Temporal lobe (tissue), 4 donors: ENCODE measurements at places on chromosomes 2 and 18. TPM values are rescaled to one million over a fixed set of nuclear protein-coding genes. Genes with fewer than 3 reads are reported as not detected.

GYPC gene
- total RNA-seq: 6.9 TPM

PDCD1 gene
- not detected for total RNA-seq

CPLX4 gene
- total RNA-seq: under 0.01 TPM

LIMS3 gene
- 1.2 TPM for total RNA-seq

ADAM23 gene
- 22.9 TPM for total RNA-seq

TNP1 gene
- not detected for total RNA-seq

PAX3 gene
- 0.49 TPM for total RNA-seq

PGAP1 gene
- 110 TPM for total RNA-seq

SERPINB10 gene
- total RNA-seq: not detected

REG1A gene
- not detected for total RNA-seq

SATB2 gene
- total RNA-seq: 310 TPM

AGXT gene
- not detected for total RNA-seq

AKAIN1 gene
- total RNA-seq: 2.5 TPM

CD8B2 gene
- total RNA-seq: under 0.01 TPM

MEP1B gene
- under 0.01 TPM for total RNA-seq

CNGA3 gene
- 2.5 TPM for total RNA-seq

SLC5A7 gene
- total RNA-seq: 2.5 TPM

NEU2 gene
- not detected for total RNA-seq

ANKRD36B gene
- 197 TPM for total RNA-seq

TUBA4B gene
- not detected for total RNA-seq

B3GNT7 gene
- 0.98 TPM for total RNA-seq

EML6 gene
- total RNA-seq: 3.4 TPM

COPS8 gene
- total RNA-seq: 125 TPM
